ENCODE measurements at places on chromosomes 12 and 14.

GRCh38 chr12:109178532-109178931 lies 62.1 kb downstream of the ACACB start:
- DNase-seq: no peak

DNA sequence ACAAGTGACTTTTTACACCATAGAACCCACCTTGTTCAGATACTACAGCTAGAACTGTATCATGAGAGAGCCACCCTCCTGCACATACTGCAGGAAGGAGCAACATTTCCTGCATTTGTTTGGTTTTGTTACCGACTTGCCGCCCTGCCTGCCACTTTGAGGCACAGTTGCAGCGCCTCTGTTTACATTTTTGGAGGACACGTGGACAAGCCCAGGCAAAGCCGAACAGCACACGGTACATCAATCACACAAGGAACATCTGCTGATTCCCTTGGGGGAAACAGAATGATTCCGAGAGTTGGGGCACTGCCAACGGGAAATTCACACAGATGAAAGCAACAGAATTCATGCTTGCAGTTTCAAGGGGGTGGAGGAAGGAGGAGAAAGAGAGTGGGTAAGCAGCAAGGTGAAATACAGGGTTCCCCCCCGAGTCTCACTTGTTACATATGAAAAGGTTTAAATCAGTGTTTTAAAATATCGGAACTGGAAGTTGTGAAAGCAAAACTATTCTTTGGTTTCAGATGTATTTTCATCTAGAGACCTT lies 110.7 kb downstream of the BTG1 start:
- peak; percentile 52 for DNase-seq

DNA sequence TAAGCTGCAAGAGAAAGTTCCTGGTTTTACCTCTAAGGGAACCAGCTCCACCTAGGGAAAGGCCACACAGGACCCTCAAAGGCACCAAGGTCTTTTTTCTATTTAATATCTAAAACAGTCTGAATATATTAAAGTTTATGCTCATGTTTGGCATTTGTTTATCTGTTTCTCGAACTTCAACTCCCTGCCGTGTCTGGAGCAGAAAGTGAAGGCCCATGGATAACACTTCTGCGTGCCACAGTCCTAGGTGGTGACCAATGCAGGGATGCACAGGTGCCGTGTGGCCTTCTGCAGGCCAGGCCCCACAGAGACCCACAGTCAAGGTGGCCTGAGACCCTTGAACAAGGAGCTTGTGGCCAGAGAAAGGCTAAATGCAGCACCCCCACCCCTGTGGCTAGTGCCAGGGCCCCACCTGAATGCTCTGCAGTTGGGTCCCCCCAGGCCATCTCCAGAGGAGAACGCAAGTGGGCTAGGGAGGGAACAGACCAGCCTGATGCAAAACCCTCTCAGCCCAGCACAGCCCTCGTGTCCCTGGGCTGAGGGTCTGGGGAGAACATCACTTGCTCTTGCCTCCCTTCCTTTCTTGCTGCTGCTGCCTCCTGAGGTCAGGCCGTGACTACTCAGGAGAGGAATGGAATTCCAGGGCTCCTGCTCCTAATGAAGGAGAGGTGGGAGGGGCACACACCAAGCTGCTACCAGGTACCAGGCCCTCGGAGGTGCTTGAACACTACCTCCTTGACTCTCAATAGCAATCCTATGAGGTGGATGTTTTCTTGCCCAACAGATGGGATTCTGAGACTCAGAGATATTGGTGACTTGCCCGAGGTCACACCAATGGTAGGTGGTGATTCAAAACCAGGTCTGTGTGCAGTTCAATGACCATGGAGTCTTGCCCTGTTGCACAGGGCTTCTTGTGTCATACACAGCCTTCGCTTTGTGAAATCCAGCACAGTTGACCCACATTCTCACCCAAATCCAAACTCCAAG lies 45.4 kb downstream of the PSMA6 start:
- DNase-seq: no peak

DNA sequence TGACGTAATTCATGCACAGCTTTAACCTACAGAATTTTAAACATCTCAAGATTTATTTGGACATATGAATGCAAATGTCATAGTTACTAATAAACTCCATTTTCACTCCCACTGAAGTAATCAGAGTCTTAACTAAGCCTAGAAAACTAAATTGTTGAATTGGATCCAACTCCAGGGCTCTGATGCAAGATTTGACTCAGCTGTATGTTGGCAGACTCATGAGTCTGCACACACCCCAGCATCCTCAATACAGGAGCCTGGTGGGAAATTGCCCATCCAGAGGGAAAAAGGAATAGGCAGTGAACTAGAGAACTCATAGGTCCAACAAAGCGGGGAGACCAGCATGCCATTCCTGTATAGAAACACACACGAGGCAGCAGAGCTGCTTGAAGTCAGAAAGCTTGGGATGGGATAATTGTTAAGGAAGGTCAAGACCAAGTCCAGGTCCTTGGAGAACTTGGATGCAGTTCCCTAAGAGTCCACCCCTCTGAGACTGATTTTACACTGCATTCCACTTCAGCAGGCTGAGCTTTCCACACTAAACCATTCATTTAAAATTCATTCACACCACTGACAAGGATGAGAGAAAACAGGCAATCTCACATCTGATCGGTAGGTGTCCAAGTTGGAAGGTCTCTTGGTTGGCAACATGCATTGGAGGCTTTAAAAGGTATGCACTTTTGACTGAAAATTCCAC lies 14.4 kb downstream of the TMTC1 start:
- DNase-seq: no peak

DNA sequence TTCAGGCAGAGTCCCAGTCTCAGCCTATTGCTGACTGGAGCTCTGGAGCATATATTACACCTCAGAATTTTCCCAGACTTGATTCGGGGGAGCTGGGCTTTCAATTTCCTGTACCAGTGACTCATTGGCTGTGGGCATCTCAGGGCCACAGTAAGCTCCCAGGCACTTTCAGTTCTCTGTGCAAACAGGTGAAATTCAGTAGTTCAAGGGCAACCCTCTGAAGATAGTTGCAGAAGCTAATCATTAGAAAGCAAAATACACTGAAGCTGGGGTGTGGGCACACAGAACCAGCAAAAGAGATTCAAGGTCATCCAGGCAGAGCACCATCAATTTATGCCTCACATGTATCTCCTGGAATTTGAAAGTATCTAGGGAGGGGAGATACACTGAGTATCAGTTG lies 8.1 kb upstream of the NIN start:
- DNase-seq: no peak

DNA sequence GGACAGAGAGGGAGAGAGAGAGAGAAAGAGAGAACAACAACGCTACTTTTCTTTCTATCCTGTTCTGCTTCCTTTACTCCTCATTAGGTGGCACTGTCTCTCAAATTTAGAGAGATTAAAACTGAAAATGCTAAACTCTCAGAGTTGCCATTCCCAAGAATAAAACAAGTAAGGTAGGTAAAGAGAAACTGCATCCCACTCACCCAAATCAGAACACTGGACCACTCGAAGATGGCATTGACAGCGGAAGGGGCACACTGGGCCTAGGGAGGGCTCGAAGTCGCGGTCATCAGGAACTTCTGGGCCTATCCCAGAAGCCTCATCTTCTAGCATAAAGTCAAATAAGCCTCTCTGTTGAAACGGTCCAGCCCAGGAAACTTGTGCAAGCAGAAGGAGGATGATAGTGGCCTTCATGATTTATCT lies 4.5 kb downstream of the DCN start:
- DNase-seq: no peak

GRCh38 chr12:83408146-83408545 lies 721.4 kb downstream of the TMTC2 start:
- DNase-seq: no peak

DNA sequence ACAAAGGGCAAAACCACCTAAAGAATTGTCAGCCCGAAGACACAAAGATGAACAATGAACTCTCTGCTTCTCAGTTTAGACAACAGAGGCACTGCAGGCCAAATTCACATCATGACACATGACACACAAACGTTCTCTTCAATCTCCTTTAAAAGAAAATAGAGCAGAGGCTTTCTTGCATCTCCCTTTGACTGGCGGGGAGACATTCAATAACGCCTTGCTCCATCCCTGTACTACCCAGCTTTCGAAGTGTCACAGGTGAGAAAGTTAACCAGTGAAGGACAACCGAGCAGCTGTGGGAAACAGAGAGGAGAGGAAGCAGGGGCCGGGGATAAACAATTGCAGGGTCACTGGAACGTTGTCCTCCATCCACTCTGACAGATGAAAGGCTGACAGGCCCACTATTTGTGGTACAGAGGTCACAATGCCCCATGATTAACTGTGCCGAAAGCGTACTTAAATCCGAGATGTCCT lies 130.8 kb downstream of the PHLDA1 start:
- no peak for DNase-seq

GRCh38 chr12:84554199-84554723 lies 358.3 kb downstream of the SLC6A15 start:
- no peak for DNase-seq

- no peak for DNase-seq
Observed at GRCh38 chr14:98162856-98163805, 1108.9 kb downstream of the BCL11B start.

GRCh38 chr12:130683080-130683479 lies 33.0 kb downstream of the RIMBP2 start:
- DNase-seq: no peak

- no peak for DNase-seq
Observed at GRCh38 chr12:13008741-13009380, 8.8 kb upstream of the HEBP1 start.

GRCh38 chr14:87960013-87960787 lies 32.8 kb downstream of the GALC start:
- no peak for DNase-seq

DNA sequence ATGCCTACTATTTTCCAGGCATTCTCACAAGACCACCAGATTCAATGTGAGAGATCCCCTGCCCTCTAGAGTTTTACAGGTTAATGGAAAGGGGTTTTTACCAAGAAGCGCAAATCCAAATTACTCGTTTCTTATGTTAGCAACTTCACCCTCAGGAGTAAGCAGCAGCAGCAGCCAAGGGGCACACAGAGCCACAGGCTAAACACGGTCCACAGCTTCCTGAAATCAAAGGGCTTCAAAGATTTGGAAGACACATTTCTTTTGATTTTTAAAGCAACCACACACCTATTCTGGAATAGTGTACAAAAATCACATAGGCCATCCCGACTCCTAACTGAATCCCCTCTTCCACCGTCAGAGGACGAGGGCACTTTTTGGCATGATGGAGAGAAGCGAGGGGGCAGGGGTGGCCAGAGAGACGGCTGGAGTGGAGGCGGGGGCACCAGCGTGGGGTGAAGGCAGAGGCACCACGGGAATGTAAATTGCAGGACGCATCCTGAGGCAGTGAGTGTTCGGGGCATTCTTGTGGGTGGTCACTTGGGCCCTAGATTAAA lies 107.0 kb downstream of the ARF6 start:
- no peak for DNase-seq

DNA sequence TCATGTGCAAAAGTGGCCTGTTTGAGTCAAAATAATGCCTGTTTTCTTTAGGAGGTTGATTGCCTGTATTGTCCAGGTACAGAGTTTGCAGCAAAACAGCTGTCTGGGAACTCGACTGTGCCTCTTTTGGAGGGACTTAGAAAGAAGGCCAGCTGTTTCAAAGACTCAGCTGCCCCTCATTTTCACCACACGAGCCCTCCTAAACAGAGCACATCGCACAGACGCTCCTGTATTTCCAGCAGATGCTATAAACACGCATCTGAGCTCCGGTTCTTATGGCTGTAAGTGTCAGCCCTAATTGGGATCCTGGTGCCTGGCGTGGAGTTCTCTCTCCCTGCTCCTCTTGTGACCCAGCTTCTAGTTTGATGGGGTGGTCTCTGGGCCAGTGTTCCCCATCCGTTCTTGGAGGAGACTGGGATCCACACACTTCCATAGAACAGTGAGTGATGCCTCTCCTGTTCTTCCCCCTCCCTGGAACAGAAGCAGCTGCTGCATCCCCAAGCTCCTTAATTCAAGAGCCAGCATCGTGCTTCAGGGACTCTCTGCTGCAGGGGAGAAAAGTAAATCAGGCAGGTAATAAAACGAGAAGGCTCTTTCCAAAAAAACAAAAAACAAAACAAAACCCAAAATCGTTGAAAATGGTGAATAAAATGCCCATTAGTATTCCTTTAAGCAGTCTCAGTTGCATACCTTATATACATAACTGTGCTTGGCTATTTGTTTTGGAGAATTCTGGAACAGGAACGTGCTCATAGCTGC lies 269.0 kb downstream of the SLC15A4 start:
- DNase-seq: no peak

DNA sequence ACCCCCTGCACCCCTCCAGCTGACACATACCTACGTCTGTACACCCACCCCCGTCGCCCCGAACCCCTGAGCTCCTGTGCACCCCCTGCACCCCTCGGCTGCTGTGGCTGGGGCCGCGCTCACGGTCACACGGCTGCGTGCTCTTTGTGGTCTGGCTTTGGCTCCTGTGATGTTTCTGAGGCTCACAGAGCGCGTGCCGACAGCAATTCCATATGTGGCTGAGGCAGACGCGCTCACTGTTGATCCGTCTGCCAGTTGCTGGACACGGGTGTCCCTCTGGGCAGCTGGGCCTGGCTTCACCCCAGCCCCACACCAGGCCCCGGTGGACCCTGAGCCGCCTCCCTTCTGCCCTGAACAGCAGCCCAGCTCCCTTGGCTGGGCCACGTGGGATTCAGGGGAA lies 46.5 kb downstream of the LRCOL1 start:
- no peak for DNase-seq

DNA sequence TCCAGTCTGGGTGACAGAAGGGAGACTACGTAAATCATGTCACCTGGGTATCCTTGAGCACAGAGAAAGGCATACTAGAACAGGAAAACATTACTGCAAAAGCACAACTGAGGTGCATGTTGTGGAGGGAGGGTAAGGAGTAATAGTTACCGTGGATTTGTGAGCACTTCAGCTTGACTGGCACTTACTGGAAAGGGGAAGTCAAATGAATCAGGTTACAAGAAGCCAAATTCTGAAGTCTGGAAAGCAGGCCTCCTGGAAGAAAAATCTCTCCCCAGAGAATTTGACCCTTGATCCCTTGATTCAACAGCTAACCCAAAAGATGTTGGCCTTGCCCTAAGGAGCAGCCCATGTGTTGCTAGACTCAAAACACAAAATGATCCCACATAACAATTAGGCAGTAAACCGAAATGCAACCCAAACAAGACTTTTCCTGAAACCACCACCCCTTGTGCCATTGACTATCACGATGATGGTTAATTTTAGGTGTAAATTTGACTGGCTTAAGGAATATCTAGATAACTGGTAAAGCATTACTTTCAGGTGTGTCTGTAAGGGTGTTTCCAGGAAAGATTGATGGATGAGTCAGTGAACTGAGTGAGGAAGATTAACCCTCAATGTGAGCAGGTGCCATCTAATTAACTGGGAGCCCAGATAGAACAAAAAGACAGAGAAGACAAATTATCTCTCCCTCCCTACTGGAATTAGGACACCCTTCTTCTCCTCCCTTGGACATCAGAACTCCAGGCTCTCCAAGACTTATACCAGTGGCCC lies 108.8 kb downstream of the SLC25A21 start:
- no peak for DNase-seq
